Muscle of back (tissue), 13 donors: ENCODE measurements at places on chromosomes 4 and X.

GRCh38 chr4:24912252-24913118 is at the start of gene CCDC149:
CCDC149 (minus strand) TSS chr4:24913042; CDS start chr4:24912864, 178 bp downstream.
- DNase-seq = peak; percentile 81

DNA sequence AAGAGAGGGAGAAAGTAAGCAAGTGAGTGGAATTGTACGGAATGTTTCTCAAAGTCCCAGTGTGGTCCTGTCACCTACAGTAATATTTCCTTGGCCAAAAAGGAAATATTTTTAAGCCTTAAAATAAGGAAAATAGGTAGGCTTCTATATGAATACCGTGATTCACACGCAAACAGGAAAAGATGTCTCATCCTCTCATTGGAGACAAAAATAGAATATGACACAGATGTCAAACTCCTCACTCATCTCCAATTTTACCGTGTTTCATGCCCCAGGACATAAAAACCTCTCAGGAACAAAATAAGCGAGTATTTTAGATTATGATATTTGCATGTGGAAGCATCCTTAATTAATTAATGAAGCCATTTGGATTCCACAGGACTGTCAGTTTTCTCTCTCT is 1269.5 kb downstream of the RAPGEF2 start:
- DNase-seq = no peak

- DNase-seq = no peak
These were observed 390.0 kb upstream of the NWD2 start for GRCh38 chr4:36854554-36854953.

DNA sequence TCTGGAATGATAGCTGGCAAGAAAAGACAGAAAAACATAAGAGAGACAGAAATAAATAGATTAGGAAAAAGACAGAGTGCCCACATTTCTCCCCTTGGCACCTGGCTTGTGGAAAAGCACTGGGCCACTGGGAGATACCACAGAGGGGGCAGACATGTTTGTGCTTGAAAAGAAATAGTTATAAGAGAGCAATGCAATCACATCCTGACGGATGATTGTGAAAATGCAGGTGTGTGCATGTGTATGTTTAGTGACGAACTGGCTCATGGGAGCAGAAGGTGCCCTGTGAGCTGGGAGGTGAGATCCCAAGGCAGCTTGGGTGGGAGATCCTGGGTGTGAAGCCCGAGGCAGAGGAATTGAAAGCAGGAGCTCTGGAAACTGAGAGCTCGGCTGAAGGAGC is 617.9 kb downstream of the BCOR start:
- DNase-seq = no peak

- DNase-seq = no peak
These were observed 124.4 kb downstream of the CPE start for GRCh38 chr4:165502916-165503907.

DNA sequence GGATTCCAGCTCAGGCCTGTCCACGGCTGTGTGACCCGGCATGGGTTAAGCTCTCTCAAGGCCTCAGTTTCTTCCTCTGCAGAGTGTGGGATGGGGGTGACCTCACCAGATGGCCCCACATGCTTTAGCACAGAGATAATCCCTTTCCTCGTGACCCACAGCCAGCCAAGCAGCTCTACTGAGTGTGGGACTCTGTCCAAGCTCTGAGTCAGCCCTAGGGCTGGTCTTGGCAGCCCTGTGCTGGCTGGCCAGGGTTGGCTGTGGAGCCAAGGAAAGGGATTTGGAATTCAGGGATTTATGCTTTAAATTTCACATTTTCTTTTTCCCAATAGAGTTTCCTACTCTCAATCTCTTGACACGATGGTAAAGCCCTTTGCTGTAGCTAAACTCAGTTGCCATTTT is 19.7 kb upstream of the SPON2 start:
- DNase-seq = peak; percentile 95

GRCh38 chr4:168803732-168804131 is 206.3 kb downstream of the CBR4 start:
- DNase-seq = peak; percentile 74

DNA sequence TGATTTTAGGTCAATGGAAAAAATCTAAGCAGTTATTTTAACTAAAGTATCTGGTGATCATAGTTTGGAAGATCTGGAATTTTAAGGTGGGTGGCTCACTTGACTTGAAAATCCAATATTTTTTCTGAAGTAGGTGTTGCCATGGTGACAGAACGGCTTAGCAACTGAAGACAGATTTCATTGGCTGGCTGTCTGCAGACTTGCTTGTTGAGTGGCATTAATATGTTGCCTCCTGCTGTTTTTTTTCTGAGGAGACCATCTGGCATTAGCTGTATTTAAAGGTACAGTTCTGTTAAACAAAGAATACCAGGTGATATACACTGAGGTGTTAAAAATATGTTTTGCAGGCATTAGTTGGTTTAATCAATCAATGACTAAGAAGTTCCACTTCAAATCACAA is 19.8 kb downstream of the CPE start:
- peak; percentile 44 for DNase-seq

GRCh38 chrX:11363069-11363594 is 69.9 kb downstream of the AMELX start:
- DNase-seq = no peak

GRCh38 chrX:118522230-118522926 is 26.8 kb downstream of the DOCK11 start:
- DNase-seq = no peak

DNA sequence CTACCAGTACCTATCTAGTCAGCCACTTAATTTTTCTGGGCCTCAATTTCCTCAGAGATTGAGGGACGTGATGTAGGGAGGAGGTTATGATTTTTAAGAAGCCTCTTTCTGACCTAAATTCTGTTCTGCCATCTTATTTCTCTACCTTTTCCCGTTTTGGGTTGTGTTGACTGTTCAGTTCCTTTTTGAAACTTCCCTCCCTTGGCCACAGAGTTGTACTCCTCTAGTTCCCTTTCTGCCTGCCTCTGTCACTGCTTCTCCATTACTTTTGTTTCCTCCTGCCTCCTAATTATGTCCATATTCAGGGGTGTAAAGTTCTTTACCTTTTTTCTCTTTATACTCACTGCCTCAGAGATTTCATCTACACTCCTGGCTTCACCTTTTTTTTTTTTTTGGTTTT is 25.4 kb downstream of the CLCN5 start:
- DNase-seq = no peak

- no peak for DNase-seq
These were observed 4.2 kb upstream of the JCHAIN start for GRCh38 chr4:70670332-70671014.

DNA sequence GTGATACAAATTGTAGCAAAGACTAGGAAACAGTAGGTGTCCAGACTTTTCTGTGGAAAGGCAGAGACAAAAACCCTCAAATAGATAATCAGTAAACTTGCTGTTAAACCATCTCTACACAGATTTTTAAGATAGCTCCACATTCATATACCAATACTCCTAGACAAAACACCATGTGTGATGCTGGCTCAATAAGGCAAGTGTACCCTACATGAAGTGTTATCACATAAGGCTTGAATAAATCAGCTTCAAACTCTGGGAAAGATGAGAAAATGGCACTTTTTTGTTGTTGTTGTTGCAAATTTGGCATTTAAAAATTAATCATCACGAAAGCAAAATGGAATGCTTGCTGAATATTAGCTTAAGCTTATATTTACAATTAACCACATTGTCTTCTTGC is 45.1 kb downstream of the DRD5 start:
- DNase-seq = no peak

DNA sequence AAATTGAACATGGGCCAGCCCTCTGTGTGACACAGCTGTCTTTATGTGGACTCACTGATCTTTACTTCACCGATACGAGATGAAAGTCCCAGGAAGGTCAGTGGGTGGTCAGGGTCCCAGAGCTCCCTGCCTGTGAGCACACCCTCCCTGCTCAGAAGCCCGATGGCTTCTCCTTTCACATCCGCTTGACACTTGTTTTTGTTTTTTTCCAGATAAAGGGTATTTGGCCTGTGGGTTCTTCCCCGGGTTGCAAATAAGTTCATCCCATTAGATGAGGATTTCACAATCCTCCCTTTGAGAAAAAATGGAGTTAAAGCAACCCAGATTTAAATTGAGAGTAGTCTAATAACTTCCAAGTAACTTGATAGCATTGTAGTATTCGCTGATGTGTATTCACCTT is 48.2 kb upstream of the TLR2 start:
- no peak for DNase-seq

DNA sequence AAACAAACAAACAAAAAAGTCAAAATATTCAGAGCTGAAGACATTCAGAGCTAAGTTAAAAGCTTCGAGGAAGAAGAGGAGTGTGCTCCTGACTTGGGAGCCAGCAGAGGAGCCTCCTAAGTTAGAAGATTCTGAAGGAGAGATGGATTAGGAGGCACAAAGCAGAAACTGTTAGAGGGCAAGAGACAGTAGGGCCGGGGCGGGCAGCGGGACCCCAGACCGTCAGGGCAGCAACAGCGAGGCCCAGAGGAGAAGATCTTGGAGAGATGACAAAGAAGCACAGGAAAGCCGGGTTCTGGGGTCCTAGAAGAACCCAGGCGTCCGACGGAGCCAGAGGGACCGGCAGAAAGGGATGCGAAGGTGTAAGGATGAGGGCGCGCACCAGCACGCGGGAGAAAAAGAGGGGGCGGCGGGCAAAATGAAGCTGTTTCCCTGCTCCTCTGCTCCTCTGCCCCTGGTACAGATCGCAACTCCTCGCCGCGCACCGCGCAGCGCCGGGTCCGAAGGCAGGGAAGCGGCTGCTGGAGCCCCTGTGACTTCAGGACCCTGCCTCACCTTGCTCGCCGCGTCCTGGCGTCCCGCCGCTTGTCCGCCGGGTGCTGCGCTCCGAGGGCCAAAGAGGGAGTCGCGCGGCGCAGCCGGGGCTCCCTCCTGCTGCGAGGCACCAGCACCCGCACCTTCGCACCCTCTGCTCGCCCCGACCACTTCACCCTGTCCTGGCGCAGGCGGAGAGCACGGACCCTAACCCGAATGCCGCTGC is 477 bp downstream of the KLHL13 start:
- DNase-seq = peak; percentile 81

GRCh38 chr4:25811374-25811690 is 51.5 kb downstream of the SEL1L3 start:
- DNase-seq = no peak

GRCh38 chr4:35175487-35175886 is 1068.8 kb downstream of the ARAP2 start:
- no peak for DNase-seq

- DNase-seq = no peak
These were observed 16.9 kb downstream of the AWAT2 start for GRCh38 chrX:70032792-70033191.

GRCh38 chr4:42596918-42597317 is 60.0 kb downstream of the ATP8A1 start:
- no peak for DNase-seq

GRCh38 chrX:51144828-51145442 is 187.7 kb upstream of the NUDT10 start:
- DNase-seq = peak; percentile 13

DNA sequence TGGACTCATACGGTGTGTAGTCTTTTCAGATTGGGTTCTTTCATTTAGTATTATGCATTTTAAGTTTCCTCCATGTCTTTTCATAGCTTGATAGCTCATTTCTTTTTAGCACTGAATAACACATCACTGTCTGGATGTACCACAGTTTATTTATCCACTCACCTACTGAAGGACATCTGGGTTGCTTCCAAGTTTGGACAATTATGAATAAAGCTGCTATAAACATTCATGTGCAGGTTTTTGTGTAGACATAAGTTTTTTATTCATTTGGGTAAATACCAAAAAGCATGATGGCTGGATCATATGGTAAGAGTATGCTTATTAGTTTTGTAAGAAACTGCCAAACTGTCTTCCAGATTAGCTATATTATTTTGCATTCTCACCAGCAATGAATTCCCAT is 29.0 kb downstream of the CNOT6L start:
- no peak for DNase-seq

DNA sequence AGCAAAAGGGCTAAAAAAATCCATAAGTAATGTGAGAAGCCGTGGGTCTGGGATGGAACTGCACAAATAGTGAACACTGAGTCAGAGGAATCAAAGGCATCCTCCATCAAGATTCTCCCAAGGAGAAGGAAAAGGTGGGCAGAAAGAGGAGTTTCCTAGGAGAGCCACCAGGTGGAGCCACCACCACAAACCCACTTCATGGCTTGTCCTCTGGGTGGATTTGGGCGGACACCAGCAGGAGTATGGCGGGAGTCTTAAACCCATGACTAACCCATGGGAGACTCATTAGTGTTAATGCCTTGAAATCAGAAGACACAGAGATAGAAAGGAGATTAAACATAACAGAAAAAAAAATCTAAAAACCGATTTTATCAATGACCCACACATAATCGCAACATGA is 147.7 kb downstream of the SH3KBP1 start:
- DNase-seq = peak; percentile 30

GRCh38 chrX:79169484-79169883 is 25.0 kb downstream of the GPR174 start:
- DNase-seq = no peak

GRCh38 chr4:8410641-8411271 is 29.8 kb downstream of the ACOX3 start:
- DNase-seq = peak; percentile 59

GRCh38 chrX:143998261-143998660 is 114.4 kb downstream of the UBE2NL start:
- no peak for DNase-seq

DNA sequence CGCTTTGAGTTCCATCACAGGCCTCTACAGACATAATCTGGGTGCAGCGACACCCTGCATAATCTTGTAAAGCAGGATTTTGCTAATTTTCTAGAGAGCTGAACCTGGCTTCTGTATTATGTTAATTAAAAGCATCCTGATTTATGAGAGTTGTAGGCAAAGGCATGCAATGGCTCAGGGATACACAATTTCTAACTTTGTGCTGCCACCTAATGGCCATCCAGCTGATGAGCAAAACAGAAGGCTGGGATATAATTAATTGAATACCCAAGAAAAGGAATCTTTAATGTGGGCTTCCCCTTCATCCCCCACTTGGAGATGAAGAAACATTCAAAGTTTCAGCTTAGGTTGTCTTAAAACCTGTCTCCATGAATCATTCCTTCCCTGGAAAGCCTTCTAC is 78.1 kb downstream of the BMP15 start:
- peak; percentile 34 for DNase-seq

- no peak for DNase-seq
These were observed 88.2 kb upstream of the TFDP3 start for GRCh38 chrX:133306316-133306715.

GRCh38 chrX:96685210-96686099 is 813 bp downstream of the DIAPH2 start:
- DNase-seq = peak; percentile 22

GRCh38 chrX:3262901-3263300 is 83.6 kb downstream of the MXRA5 start:
- DNase-seq = peak; percentile 71

GRCh38 chrX:121216641-121217374 is 169.4 kb downstream of the GLUD2 start:
- DNase-seq = no peak

DNA sequence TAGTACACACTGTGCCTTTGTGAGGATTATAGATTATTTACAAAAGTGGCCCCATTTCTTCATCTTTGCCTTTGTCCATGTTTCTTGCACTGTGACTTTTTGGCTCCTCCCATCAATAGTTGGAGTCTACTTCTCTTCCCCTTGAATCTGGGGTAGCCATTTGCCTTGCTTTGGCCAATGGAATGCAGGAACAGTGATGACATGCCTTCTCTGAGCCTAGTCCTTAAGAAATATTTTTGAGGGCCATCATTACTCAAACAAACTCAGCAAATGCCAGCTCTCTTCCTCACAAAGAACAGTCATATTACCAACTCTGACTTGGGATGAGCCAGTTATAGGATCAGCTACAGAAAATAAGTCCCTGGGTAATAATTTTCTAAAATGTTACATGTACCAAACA is 189.6 kb downstream of the FRMPD4 start:
- no peak for DNase-seq

- no peak for DNase-seq
These were observed 287.2 kb downstream of the FRMPD4 start for GRCh38 chrX:12425496-12425895.

- DNase-seq = no peak
These were observed 196.5 kb upstream of the SLC7A11 start for GRCh38 chr4:138438608-138439007.
